T-helper 2 cell (primary cell): ENCODE measurements at places on chromosomes 5 and 9.

DNA sequence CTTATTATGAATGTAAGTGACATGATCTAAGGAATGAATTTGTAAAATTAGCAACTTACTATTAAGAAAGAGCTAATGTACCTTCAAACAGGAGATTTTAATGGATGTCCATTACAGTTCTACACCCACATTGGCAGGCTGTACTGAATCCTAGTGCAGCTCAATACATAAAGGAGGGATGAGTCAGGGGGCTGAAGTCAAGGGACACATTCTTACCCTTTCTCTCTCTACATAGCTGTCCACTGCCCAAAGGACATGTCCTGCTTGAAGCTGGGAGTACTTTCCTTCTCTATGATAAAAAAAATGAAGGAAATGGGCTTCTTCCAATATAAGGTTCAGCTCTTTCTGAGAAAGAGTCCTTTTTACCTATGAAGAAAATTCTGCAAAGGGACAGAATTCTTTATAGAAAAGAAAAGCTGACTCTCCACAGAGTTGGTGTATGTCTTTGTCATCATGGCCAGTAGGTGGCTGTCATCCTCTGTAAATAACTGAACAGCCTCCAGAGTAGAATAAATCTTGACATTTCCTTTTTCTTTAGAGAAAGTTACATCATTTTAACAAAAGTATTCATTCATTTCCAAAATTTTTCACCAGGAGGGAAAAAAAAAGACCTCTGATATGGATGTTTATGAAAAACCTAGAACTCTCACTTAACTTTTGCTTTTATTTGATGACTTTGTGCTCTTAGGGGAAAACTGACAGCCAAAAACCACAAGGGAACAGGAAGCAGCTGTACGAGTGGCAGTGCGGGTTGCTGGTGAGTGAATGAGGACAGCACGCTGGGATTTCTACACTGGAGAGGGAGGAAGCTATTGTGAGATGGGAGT lies 13.1 kb upstream of the IFNA14 start:
- DNase-seq, result no peak

DNA sequence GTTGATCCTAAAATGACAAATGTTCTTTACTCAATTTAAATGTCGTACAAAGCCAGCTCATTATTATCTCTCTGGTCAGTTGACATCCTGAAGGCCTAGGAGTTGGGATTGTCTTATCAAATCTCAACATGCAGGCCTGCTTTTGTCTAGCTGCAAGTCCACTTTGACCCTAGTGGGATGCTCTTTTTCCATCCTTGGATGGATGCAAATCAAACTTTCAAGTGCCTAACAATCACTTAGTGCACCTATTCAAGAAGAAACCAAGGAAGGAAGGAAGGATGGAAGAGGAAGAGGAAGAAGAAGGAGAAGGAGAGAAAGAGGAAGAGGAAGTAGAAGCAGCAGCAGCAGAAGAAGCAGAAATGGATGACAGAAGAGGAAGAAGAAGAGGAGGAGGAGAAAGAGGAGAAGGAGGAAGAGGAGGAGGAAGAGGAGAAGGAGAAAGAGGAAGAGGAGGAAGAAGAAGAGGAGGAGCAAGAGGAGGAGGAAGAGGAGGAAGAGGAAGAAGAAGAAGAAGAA lies 109.6 kb downstream of the PIK3R1 start:
- no peak for DNase-seq

DNA sequence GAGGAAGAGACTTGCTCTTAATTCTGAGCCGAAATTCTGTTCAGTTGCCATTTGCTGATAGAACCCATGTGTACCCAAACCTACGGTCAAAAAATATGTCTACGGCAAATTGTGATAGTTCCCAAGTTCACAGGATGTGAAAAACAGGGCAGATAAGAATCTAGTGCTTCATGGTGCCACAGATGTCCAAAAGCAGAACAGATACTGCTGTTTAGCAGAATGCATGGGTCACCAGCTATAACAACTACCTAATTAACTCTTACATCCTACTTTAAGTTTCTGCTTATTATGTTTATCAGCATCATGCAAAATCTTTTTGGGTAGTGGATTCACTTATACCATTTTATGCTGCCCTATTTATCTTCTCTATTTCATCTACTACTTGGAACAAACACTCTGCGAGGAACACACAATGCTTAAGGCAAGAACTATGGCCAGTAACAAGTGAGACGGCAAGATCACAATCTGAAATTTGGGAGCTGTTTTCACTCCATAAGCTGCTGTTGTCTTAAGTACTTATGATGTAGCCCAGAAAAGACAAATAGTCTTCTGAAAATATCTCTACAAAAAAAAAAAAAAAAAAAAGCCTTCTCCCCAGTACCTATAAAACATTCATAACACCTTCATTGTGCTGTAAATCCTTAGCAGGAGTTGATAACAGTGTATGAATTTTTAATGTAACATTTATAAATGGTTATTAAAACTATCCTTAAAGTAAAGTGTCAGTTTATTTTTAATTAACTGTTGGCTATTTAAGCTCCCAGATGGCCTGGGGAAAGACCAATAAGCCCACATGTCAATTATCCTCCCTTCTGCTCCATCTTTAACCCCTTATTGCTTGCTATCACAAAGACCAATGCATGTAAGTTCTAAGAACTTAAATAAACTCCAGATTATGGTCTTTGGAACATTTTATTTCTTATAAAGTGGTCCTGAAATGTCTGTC lies 232.3 kb downstream of the TLR4 start:
- no peak for DNase-seq

- no peak for DNase-seq
Measured at GRCh38 chr9:97475059-97475458, 26.4 kb upstream of the TMOD1 start.

- no peak for DNase-seq
Measured at GRCh38 chr9:114317665-114318357, 5.1 kb upstream of the ORM1 start.

DNA sequence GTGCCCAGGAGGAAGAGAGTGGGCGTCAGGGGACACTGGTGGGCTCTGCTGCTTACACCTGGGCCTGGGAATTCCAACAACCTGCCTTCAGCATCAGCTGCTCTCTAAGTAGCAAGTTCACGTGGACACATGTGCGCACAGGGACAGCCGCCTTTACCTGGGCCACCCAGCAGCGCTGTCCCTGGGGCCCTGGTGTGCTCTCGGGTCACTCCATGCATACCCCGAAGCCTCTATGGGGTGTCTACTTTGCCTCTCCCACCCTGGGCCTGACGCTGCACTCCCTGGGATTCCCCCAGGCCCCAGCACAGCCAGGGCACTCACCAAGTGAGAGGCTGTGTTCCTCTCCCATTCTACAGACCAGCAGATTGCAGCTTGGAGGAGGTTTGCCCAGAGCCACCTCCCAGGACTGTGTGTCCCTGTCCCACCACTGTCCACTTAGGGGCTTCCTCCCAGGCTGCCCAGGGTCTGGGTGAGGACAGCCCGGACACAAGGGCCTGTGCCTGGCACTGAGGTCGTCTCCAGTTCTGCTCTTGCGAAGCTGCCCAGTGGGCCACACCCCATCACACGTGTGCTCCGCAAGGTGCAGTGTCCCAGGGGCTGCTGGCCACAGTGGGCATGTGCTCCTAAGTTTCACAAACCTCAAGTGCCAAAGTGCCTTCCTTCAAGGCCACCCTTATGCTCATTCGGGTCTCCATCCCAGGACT lies 5.9 kb downstream of the NINJ1 start:
- no peak for DNase-seq

DNA sequence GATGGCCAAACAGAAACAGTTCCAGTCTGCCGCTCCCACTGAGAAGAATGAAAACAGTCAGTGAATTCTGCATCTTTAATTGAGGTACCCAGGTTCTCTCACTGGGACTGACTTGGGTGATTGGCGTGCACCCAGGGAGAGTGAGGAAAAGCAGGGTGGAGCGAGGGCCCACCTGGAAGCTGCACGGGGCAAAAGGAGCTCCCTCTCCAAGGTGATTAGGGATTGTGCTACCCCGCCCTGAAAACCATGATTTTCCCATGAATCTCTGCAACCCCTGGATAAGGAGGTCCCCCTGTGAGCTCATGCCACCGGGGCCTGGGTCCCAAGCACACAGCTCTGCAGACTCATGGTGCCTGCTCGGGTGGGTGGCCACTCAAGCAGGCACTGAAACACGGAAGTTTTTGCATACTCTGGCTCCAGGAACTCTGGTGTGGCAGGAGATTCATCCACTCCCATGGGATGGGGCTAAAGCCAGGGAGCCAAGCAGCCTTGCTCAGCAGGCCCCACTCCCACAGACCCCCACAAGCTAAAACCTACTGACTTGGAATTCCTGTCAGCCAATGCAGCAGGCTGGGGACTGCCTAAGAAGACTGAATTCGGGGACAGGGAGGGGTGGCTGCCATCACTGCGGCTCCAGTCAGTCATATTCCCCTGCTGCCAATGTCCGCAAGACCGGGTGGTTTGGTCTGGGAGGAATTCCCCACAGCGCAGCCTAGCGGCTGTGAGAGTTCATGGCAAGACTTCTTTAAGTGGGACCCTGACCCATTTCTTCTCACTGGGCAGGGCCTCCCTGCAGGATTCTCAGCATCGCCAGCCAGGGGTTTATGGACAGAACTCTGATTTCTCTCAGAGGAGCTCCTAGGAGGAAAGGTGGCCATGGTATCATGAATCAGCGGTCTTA lies 652.2 kb upstream of the RGMB start:
- no peak for DNase-seq

DNA sequence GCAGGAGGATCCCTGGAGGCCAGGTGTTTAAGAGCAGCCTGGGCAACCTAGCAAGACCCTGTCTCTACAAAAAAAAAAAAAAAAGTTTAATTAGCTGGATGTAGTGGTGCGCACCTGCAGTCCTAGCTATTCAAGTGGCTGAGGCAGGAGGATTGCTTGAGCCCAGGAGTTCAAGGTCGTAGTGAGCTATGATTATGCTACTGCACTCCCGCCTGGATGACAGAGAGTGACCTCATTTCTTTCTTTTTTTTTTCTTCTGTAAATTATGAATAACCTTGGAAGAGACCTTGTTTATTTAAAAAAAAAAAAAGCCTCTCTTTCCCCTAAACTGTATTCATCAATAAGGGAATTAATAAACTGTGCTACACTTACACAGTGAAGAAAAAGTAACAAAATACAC lies 43.6 kb upstream of the SLC30A5 start:
- DNase-seq, result no peak
